ENCODE measurements at places on chromosomes 2 and 18.

- DNase-seq = no peak
Observed at GRCh38 chr18:48356909-48357631, 52.1 kb downstream of the ZBTB7C start.

DNA sequence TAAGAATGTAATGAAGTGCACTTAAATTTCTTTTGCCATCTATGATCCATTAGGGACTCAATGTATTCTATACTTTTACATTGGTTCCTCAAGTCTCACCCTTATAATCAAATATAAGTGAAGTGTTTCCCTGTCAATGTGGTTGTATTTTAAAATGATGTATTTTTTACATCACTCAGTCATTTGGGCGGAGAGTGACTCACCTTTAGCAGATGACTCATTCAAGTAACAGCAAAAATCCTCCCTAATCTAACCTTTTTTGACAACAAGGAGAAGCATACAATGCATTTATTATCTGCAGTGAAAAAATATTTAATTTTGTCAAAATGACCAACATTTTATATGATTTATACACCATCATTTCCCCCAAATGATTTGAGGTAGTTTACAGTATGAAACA lies 94.4 kb downstream of the FANCL start:
- DNase-seq = no peak

- no peak for DNase-seq
Observed at GRCh38 chr2:106623456-106623855, 136.3 kb downstream of the CD8B2 start.

- no peak for DNase-seq
Observed at GRCh38 chr2:20615068-20615465, 35.8 kb downstream of the HS1BP3 start.

DNA sequence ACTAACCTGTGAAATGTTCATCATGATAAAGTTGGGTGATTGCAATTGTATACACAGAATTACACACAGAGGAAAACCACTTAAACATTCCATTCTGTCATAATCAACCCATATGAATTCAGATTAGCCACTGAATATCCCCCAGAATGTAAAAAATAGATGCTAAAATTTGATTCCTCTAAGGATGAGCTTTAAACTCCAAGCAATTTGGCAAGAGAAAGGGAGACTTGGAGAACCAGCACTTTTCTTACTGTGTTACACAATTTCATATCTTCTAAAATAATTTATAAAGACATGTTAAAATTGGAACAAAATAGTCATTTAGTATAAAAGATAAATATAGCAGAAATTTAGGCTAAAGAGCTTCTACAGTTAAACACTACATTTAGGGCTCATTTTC lies 146.3 kb upstream of the LMAN1 start:
- no peak for DNase-seq

DNA sequence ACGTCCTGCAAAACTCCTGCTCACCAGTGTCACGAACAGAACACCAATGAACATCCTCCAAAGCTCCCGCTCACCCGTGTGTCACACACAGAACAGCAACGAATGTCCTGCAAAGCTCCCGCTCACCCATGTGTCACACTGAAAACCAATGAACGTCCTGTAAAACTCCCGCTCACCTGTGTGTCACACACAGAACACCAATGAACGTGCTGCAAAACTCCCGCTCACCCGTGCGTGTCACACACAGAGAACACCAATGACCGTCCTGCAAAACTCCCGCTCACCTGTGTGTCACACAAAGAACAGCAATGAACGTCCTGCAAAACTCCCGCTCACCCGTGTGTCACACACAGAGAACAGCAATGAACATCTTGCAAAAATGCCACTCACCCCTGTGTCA lies 20.5 kb upstream of the FAM110C start:
- DNase-seq = no peak

All from GM13976 (cell line).